ENCODE measurements at places on chromosomes 7 and 10.

GRCh38 chr10:17907641-17908040, 44.1 kb upstream of the SLC39A12 start:
- DNase-seq = no peak

DNA sequence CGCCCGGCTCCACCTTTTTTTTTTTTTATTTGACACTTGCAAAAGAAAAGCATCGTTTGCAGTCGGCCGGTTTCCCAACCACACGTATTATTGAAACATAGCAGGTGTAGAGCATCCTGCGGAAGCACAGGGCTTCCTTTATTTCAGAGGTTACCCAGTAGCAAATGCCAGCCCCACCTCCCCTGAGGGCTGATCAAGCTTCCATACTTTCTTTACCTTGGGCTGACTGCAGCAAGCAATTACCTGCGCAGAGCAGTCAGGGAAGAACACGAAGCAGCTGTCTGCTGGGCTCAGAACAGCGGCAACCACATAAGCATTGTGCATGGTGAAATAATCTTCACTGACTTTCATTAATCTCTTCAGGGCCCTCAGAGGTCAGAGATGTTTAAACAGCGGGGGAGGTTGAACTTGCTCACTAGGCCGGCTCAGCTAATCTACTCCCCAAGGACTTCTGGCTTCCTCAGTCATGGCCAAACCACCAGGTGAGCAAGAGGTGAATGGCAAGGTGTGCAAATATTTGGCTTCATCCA, 784.7 kb upstream of the AUTS2 start:
- no peak for DNase-seq

- DNase-seq = no peak
These were observed 166.3 kb upstream of the AHR start for GRCh38 chr7:17131983-17132655.

DNA sequence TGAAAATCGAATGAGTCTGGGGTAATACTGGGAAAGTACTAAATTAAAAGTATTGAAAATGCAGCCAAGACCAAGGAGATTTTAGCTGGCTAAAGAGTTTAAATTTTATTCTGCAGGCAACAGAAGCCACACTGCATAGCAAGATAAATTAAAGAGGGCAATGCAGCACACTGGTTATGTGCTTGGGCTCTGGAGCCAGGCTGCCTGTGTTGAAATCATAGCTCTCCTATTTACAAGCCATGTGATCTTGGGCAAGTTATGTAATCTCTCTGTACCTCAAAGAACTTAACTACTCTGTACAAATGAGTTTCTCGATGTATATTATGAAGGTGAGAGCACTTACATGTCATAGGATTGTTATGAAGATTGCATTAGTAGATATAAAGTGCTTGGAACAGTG, 9.9 kb downstream of the SLC25A13 start:
- no peak for DNase-seq

GRCh38 chr10:77024461-77024860, 613.1 kb downstream of the KCNMA1 start:
- DNase-seq = no peak

GRCh38 chr7:26166684-26167266, 14.8 kb downstream of the NFE2L3 start:
- no peak for DNase-seq

DNA sequence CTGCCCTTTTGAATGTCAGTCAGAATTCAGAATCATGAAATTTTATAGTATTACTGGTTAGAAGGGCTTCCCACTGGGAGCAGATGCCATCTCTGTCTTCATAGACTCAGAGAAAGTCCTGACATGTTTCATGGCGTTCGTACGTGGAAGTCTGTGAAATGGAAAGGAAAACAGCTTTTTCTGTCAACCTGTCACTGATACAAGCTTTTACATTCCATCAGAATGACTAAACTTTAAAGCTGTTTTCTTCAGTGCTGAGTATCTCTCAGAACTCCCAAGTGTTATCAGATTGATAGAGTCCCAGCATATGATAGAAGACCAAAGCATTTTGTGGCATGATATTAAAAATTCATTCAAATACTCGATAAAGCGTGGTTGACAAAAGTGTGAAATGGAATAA, 726.7 kb upstream of the GALNT17 start:
- no peak for DNase-seq

GRCh38 chr7:67990003-67990402, 993.4 kb downstream of the TYW1 start:
- DNase-seq = no peak

DNA sequence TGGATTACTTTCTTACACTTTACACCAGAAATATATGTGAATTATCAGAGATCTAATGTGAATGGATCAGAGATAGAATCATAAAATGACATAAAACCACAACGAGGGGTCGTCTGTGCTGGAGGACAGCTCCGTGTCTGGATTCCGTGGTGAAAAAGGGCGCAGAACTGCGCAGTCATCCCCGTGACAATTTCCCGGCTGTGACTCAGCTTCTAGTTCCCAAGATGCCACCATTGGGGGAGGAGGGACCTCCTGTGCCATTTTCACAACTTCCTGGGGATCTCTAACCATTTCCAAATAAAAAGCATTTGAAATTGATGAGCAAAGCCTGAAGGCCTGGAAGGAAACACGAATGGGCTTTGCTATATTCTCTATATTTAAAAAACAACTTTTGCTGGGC, 72.1 kb downstream of the PDGFA start:
- DNase-seq = no peak

GRCh38 chr7:55158541-55159382, 139.9 kb downstream of the EGFR start:
- no peak for DNase-seq

DNA sequence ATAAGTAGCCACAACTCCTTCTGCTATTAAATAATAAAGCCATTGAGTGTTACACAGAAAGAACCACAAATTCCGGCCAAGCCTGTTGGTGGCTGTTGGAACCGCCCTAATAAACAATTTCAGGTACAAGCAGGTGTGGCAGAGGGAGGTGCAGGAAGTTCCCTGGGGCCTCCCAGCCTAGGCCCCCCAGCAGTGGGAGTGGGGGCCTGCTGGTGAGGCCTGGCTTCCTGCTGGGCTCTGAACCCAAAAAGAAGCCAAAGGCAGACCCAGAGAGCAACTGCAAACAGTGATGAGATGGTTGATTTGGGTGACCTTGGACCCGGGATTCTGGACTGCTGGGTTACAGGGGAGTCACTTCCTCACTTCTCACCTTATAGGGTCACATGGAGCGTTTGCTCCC, 21.0 kb upstream of the LMTK2 start:
- no peak for DNase-seq

DNA sequence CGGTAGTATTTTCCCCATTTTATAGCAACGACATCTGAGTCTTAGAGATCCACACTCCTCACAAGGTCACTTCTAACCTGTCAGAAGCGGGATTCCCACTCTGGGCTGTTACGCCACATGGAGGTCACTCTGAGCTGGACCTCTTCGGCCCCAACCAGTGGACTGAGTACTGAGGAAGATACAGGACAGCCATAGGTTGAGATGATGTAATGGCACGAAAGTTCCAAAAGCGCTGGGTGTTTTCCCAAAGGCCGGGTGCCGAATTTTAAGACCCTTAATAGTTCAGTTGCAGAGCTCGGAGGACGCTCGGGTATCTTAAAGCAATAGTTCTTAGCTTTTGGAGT, 699 bp downstream of the GHITM start:
- DNase-seq = no peak

DNA sequence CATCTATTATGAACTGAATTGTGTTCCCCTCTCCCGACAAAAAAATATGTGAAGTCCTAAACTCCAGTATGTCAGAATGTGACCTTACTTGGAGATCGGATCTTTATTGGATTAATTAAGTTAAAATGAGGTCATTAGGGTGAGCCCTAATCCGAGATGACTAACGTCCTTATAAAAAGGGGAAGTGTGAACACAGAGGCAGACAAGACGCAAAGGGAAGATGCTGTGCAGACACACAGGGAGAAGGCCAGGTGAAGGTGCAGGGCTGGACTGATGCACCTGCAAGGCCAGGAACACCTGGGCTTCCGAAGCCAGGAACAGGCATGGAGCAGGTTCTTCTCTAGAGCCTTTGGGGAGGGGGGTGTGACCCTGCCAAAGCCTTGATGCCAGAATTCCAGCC, 187.8 kb downstream of the PARD3 start:
- no peak for DNase-seq

- no peak for DNase-seq
These were observed 142.0 kb downstream of the DOCK1 start for GRCh38 chr10:127046975-127047877.

GRCh38 chr10:1173091-1173490, 116.9 kb downstream of the WDR37 start:
- DNase-seq = no peak

DNA sequence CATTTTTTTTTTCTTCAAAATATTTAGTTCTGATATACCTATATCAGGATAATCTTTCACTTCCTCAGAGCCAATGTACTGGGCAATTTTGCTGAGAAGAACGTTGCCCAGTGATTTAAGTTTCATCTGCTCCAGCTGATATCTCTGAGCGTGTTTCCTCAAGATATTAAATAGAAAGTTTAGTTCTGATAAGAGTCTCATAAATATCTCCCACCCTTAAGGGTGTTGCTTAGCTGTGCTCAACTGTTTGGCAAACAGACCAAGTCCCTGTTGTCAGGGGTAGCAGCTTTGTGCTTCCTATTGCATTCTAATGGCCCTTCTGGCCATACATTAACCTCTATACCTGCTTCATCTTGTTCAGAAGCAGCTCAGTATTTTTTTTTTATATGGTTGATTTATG, 84.7 kb upstream of the GPR141 start:
- DNase-seq = no peak

DNA sequence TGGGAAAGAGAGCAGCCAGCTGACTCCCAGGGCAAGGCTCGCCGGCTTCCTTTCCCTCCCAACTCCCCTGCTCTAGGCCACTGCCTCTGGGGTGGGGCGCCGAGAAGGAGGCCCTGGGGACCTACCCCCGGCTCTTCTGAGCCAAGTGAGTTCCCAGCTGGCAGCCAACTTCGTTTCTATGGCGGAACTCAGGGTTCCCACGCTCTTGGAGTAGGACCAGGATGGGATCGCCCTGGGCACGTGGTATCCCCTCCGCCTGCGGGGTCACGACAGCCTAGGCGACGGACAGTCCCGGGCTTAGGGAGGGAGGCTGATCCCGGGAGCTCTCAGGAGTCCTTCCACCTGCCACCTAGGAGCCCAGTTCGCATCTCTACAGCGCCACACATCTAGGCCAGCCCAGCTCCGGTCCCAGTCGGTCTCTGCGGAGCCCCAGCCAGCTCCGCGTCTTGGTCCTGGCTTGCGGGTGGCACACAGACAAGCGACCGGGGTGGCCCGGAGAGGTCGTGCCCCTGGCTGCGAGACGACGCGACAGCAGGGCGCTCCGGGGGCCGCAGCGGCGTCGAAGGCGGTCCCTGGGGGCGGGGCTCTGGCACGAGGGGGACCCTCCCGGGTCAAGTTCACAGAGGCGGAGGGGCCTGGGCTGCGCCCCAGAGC, 20.5 kb upstream of the GATA3 start:
- no peak for DNase-seq

DNA sequence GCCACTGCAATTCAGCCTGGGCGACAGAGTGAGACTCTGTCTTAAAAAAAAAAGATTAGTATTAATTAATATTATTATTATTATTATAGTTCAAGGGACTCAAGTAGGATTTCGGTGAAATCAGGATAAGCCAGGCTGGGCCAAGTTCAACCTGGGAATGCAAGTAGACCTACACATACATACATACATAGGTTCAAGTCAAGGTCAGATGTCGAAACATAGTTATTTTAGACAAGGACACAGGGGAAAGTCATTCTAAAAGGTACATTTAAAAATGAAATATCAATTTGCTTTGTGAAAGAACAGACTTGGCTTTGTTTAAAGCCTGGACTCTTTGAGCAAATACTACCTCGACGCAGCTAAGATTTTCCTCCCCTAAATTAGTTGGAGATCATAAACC, 149.3 kb downstream of the RNF133 start:
- DNase-seq = no peak

DNA sequence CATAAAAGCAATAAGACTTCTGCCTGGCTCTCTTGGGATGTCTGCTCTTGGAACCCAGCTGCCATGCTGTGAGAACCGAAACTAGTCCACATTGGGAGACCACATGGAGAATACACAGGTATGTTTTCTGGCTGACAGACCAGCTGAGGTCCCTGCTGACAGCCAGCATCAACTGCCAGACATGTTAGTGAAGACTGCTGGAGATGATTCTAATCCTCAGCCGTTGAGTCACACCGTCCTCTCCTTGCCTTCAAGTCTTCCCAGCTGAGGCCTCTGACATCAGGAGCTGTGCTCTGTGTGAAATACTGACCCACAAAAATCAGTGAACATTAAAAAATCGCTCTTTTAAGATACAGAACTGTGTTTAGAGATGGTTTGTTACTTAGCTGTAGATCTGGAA, 36.9 kb upstream of the AGR2 start:
- no peak for DNase-seq

DNA sequence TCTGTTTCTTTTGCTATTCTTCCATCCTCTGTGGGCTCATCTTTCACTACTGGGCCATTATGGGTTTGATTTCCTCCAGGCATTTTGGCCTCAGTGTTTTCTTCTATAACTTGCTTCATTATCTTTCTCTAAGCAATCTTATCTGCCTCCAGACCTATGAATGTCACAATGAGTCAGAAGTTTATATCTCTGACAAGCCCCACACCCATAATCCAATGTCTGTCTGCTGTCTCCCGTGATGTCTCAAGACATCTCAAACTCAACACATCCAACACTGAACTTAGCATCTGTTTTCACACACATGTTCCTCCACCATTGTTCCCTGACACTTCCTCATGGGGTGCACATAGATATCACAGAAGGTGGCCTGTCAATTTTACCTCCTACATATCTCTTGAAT, 46.7 kb upstream of the RHOBTB1 start:
- DNase-seq = no peak

GRCh38 chr10:14403359-14403758, 72.6 kb upstream of the FRMD4A start:
- no peak for DNase-seq

- DNase-seq = no peak
These were observed 9.3 kb downstream of the TCAF1 start for GRCh38 chr7:143892527-143893300.

DNA sequence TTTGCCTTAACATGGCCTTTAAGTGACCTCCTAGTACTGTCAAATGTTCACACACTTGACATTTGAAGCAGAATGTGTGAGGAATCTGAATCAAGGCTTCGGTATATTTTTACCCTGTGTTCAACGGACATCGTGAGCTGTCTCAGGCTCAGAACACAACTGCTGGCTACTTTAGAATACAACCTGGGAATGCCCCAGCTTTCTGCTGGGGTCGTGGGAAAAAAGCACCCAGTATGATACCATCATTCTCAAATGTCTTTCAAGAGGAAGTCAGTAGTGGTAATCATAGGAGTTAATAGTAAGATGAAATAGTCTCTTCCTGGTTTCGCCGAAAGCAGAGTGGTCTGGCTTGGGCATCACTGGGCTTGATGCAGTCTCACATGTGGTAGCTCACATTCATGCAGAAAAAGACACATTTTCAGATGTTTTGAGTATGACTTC, 67.2 kb downstream of the CREB5 start:
- DNase-seq = no peak

GRCh38 chr7:96354881-96355280, 33.0 kb upstream of the SLC25A13 start:
- no peak for DNase-seq

Data from cortex of kidney (tissue), 1 donor.